ENCODE measurements at places on chromosomes 3 and 15.

DNA sequence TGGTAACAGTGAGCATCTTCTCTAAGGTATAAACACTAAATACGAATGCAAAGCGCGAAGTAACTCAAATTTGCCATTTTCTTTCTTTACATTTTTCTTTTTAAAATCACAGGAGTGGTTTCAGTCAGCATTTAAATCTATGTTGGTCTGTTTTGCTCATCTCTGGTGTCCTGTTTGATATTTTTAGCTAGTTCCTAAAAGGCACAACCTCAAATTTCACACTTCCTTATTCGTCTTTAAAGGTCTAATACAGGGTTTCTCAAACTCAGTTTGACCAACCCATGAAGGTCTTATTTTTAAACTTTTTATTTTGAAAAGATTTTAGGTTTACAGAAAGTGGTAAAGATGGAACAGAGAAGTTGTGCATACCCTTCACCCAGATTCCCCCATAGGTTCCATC, 201.1 kb downstream of the MAGI1 start:
- DNase-seq: no peak
- no peaks in the 10 kb centered on the region for H3K4me1 ChIP-seq
- H3K27me3 ChIP-seq: no peaks in the 10 kb centered on the region
- no peaks in the 10 kb centered on the region for H3K36me3 ChIP-seq
- H3K4me3 ChIP-seq: no peak overlapping the region
- no peak overlapping the region for H3K27ac ChIP-seq

DNA sequence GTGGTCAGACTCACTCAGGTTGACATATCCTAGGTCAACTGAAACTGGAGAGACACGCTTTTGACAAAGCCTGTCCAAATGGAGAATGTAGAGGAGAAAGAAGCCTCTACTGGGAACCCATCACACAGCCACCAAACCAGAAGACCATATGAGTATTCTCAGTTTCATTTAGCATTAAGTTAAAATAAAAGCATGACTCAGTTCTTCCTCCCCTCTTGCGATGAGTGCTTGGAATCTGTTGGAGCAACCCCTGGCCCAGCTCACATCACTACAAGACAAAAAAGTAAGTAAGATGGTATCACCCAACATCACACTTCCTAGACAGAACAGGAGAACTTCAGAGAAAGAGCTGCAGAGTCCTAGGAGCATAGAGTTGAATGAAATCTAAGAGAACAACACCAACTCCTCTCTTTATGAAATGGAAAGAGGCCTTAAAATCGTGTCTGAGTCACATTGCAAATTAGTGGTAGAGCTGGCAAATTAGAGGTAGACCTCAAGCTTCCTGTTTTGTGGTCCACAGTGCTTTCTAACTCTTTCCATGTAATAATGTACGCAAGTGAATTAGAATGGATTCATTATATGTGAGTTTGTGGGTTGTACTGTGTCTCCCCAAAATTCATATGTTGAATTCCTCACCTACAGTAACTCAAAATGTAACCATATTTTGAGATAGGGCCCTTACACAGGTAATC, 51.2 kb downstream of the FGF12 start:
- peaks cover 13% of the 10 kb centered on the region for H3K27me3 ChIP-seq
- peak overlapping the region; percentile 14 for H3K4me3 ChIP-seq
- no peaks in the 10 kb centered on the region for H3K36me3 ChIP-seq
- H3K4me1 ChIP-seq: peaks cover 9% of the 10 kb centered on the region
- DNase-seq: peak; percentile 42
- H3K27ac ChIP-seq: peak overlapping the region; percentile 76

GRCh38 chr3:112132554-112132953, 494 bp downstream of the GCSAM start:
- DNase-seq: no peak
- H3K27ac ChIP-seq: peak overlapping the region; percentile 89
- no peaks in the 10 kb centered on the region for H3K27me3 ChIP-seq
- H3K4me1 ChIP-seq: peaks cover 90% of the 10 kb centered on the region
- peaks cover 7% of the 10 kb centered on the region for H3K36me3 ChIP-seq
- H3K4me3 ChIP-seq: peak overlapping the region; percentile 79

DNA sequence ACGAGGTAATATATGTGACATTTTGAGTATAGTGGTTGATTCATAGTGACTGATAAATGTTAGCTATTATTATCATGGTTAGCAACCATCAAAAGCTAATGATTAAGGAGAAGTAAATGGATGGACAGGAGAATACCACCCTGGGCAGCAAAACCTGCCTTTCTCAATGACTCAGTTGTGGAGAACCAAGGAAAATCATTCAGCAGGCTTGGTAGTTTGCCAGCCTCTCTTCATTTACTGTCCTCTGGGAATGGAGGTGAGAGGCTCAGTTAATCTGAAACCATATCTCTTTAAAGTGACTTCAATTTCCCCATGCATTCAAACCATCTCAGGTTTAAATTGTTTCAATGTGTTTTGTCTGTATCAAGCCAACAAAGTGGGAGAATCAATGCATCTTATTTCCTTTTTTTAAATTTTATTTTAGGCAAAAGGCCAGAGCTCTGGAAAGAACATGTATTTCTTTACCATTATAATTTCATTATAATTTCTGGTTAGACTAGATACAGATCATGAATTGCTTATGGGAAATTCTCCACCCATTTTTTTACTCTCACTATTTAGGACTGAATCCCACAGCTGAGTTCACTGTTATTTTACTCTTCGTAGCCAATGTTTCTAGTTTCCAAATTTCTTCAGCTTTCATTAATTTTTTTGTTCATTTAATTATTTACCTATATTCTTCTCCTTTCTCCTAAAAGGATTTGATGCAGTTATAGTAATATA, 2.7 kb downstream of the TM4SF18 start:
- DNase-seq: no peak
- H3K27me3 ChIP-seq: peaks cover 8% of the 10 kb centered on the region
- no peak overlapping the region for H3K4me3 ChIP-seq
- H3K27ac ChIP-seq: no peak overlapping the region

DNA sequence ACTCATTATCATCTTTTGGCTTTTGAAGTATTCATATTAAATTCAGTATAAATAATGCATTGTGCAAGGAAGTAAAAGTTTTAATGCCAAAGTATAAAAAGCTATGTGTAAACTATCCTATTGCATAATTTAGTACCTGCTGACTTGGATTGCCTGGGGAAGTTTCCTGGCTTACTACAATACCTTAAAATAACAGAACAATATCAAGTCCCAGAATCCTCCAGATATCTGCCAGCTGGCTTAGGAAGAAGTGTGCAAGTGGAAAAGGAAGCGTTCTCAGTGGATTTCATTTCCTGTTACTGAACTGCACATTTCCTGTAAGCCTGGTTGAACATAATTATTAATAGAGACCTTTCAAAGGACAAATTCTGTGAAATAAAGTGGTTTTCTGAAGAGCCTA, 236.7 kb downstream of the ADAMTSL3 start:
- no peaks in the 10 kb centered on the region for H3K36me3 ChIP-seq
- H3K4me3 ChIP-seq: no peak overlapping the region
- DNase-seq: no peak
